ENCODE measurements at places on chromosomes 6 and 20.

DNA sequence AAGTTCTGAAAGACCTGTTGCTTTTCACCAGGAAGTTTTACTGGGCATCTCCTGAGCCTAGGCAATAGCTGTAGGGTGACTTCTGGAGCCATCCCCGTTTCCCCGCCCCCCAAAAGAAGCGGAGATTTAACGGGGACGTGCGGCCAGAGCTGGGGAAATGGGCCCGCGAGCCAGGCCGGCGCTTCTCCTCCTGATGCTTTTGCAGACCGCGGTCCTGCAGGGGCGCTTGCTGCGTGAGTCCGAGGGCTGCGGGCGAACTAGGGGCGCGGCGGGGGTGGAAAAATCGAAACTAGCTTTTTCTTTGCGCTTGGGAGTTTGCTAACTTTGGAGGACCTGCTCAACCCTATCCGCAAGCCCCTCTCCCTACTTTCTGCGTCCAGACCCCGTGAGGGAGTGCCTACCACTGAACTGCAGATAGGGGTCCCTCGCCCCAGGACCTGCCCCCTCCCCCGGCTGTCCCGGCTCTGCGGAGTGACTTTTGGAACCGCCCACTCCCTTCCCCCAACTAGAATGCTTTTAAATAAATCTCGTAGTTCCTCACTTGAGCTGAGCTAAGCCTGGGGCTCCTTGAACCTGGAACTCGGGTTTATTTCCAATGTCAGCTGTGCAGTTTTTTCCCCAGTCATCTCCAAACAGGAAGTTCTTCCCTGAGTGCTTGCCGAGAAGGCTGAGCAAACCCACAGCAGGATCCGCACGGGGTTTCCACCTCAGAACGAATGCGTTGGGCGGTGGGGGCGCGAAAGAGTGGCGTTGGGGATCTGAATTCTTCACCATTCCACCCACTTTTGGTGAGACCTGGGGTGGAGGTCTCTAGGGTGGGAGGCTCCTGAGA, at the start of gene HFE:
TSS of gene HFE (plus strand) at position 146 of the 832 bp plus-strand sequence. CDS start at position 158, 12 bp downstream.
- peak; percentile 77 for DNase-seq

DNA sequence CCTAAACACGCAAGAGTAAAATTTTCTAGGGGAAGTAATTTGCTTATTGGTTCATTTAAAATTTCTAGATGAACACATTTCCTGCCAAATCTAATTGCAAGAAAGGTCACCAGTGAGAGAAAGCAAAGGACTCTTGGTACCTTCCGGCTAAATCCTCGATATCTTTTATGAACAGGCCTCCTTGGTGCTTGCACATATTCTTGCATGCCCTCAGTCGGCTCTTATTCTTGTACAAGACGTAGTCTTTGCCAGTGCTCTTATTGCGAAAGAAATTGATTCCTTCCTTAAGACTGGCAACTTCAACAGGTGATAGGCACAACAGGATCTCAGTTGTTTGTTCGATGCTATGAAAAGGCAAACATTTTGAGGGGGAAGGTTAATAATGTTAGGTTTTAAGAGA, 141.7 kb upstream of the CARMIL1 start:
- no peak for DNase-seq

GRCh38 chr6:57255451-57256169, 33.5 kb upstream of the RAB23 start:
- DNase-seq = no peak

DNA sequence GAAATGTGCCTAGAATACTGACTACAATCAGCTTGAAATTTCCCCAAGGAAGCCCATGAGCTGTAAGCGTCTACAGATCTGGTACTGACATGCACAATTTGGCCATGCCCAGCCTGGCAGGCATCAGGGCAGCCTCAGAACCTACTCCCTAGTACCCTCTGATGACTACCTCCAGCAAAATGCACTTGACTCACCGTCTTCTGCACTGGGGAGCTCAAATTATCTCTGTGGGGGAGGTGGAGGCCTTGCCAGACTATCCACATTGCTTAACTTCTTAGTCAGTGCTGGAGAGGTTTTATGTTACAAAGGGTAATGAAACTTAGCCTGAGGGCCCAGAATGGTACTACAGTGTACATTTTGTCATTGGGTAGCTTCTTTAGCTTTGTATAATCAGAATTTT, 126.0 kb upstream of the ADGRF1 start:
- peak; percentile 98 for DNase-seq

- peak; percentile 44 for DNase-seq
Measured at GRCh38 chr20:1094751-1095150, 23.7 kb upstream of the PSMF1 start.

GRCh38 chr6:139249395-139249794, 42.4 kb downstream of the TXLNB start:
- no peak for DNase-seq

- DNase-seq = peak; percentile 70
Measured at GRCh38 chr6:4134841-4135664, at the start of gene ECI2. Gene ECI2, minus strand, starts transcription at chr6:4135575. Its CDS starts 15 bp downstream, at chr6:4135560.

GRCh38 chr6:147950623-147950987, 392.0 kb upstream of the SASH1 start:
- peak; percentile 30 for DNase-seq

- DNase-seq = peak; percentile 91
Measured at GRCh38 chr6:169654598-169655391, 47.0 kb downstream of the WDR27 start.

DNA sequence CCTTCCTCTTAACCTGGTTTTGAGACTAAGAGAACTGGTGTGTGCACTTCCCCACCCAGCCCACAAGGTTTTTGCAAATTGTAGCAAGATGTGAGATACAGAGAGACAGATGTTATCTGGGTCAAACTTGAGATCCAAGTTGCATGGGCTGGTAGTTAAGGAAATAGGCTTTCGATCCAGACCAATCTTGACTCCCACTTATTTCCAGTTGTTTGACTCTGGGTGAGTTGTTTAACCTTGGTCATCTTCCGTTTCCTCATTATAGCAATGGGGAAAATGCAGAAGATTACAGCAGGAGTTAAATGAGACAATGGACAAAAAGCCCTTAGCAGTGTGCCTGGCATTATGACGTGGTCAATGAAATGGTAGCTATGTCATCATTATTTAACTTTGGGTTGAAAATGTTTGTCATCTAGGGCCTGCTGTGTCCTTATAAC, 1.7 kb downstream of the SNX21 start:
- no peak for DNase-seq

DNA sequence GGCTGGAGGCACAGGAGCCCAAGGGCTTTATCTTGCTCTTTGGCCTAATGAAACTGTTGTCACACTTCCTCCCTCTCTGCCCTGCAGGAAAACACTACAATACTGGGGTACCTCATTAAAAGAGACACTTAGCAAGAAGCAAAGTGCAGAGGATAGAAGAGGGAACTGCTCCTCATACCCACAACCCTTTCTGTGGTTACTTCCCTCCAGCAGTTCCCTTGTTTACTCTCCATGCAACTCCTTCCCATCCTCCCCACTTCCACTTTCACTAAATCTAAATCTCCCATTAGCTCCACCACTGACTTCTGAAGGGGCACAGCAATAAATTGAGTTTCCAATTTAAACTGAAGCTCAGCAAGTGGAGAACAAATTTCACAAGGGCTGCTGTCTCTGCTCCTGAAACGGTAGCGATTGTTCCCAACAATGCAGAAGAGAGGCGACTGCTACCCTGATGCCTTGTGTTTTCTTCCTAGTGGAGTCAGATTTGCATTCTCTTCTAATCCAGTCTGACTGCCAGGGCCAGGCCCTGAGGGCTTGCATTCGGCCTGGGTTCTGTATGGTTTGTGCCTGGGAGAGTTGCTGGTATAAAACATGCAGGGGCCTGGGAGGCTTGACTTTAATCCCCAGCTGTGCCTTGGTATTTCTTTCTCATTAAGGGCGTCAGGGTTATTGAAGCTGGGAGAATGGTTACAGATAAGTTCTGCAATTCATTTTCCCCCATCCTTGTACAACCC, 454.7 kb downstream of the TFAP2B start:
- DNase-seq = no peak

- no peak for DNase-seq
Measured at GRCh38 chr6:43860285-43860684, 90.3 kb downstream of the VEGFA start.

- DNase-seq = no peak
Measured at GRCh38 chr6:21317642-21318041, 275.9 kb upstream of the SOX4 start.

DNA sequence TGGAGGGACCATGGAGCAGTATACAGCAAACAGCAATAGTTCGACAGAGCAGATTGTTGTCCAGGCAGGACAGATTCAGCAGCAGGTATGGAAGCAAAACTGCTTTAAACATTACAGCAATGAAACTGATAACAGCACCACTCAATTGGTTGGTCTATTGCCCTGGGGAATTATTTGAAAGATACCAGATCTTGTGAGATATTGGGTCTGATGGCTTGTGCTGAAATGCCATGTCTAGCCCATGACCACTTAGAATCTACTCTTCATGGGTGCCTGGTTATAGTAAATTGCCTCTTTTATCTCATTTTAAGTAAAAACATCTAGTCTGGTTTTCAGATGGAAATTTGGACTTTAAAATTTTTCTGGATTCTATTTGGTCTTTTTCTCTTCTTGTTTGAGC, 6.3 kb downstream of the NFYA start:
- no peak for DNase-seq

GRCh38 chr20:25065625-25066338, 7.8 kb upstream of the ACSS1 start:
- peak; percentile 41 for DNase-seq

DNA sequence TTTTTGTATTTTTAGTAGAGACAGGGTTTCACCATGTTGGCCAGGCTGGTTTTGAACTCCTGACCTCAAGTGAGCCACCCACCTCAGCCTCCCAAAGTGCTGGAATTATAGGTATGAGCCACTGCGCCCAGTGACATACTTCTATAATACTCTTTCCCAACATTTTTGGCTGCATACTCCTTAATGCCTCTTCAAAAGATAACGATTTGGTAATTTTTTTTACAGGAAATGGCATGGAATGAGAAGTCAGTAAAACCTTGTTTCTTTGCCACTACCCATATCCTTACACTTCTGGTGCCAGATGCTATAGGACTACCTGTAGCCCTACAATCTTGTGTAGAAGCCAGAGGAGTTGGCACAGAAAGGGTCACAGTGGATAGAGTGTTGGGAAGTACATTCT, 41.4 kb upstream of the SGK1 start:
- DNase-seq = no peak

DNA sequence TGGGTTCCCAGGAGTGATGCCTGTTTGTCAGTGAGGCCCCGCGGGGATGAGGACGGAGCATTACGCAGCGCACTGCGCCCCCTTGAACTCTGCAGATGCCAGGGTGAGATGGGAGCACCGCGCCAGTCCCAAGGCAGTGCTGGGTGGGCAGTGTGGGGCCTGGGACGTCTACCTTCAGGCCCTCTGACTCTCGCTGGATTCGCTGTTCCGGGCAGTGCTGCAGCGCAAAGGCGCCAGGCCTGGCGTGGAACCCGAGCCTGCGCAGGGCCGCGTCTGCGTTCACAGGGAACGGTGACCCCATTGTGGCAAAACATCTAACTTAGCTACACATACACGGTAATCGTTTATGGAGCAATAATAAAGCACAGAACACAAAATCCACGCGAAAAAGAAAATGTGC, 257.3 kb downstream of the QKI start:
- DNase-seq = no peak

GRCh38 chr20:24734139-24734538, 214.9 kb upstream of the CST7 start:
- DNase-seq = no peak

- peak; percentile 78 for DNase-seq
Measured at GRCh38 chr6:146357578-146358430, 185.8 kb upstream of the RAB32 start.

GRCh38 chr20:59137532-59137931, 26.1 kb upstream of the ZNF831 start:
- no peak for DNase-seq

DNA sequence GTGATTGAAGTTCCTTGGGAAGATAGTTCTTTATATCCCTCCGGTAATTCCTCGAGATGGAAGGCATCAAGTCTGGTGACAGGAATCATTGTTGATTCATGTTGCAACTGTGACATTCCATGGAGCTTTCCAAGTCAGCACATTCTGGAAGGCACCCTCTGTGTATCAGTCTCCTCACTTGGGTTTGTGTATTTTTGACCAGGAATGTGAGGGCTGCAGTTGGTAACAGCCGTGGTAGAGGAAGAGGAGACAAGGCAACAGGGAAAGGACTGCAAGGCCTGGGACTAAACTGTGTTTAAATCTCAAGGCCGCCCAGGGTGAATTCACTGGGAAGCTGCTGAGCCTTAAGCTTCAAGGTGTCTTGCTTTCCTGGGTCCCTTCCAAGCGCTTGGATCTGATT, 99.0 kb downstream of the CLIC5 start:
- DNase-seq = no peak

GRCh38 chr6:34696189-34696738, 303 bp downstream of the ILRUN start:
- no peak for DNase-seq

DNA sequence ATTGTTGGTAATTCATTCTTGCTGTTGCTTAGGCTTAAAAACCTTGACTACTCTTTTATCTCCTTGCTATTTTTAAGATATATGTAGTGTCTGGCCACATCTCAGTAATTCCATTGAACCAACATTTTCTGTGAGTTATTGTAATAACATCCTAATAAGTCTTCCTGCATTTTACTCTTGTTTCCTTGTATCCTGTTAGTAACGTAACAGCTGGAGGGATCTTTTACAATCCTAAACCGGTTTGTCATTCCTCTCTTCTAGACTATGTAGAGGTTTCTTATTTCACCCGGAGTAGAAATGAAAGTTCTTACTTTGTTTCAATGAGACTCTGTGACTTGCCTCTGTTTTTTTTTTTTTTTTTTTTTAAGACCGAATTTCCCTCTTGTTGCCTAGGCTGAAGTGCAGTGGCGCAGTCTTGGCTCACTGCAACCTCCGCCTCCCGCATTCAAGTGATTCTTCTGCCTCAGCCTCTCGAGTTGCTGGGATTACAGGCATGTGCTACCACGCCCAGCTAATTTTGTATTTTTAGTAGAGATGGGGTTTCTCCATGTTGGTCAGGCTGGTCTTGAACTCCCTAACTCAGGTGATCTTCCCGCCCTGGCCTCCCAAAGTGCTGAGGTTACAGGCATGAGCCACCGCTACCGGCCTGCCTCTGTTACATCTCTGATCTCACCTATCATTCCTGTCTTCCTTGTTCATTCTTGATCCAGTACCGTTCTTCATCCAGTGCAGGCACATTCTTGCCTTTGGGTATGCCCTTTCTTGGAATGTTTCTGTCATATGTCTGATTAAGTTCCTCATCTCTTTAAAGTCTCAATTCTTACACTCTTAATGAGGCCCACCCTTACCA, 44.7 kb downstream of the NCOA3 start:
- peak; percentile 75 for DNase-seq

GRCh38 chr20:40339661-40340449, 349.2 kb downstream of the MAFB start:
- no peak for DNase-seq

DNA sequence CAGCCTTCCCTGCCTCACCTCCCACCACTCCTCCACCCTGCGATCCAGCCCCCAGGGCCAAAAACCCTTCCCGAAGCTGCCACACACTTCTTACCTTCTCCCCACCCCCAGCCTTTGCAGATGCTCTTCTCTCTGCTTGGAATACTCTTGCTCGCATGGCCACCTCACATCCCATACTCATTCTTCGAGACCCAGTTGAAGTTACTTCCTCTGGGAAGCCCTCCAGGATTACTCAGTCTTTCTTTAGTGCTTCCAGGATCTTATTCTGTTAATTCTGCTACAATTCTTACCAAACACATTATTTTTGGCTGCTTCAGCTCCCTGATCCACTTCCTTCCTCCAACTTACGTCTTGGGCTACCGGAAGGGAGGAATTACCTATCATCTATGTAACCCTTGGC, 54.3 kb downstream of the CD40 start:
- no peak for DNase-seq

- peak; percentile 96 for DNase-seq
Measured at GRCh38 chr6:87723170-87724078, 21.4 kb upstream of the AKIRIN2 start.

Measured in foreskin fibroblast (primary cell).